ENCODE measurements at places on chromosomes 11 and 22.

- DNase-seq = no peak
These were observed 52.3 kb downstream of the ST14 start for GRCh38 chr11:130211781-130212401.

GRCh38 chr22:41377846-41378245 lies 3.9 kb upstream of the TEF start:
- no peak for DNase-seq

- no peak for DNase-seq
These were observed 79.7 kb upstream of the LINC01488 start for GRCh38 chr11:69401715-69402114.

DNA sequence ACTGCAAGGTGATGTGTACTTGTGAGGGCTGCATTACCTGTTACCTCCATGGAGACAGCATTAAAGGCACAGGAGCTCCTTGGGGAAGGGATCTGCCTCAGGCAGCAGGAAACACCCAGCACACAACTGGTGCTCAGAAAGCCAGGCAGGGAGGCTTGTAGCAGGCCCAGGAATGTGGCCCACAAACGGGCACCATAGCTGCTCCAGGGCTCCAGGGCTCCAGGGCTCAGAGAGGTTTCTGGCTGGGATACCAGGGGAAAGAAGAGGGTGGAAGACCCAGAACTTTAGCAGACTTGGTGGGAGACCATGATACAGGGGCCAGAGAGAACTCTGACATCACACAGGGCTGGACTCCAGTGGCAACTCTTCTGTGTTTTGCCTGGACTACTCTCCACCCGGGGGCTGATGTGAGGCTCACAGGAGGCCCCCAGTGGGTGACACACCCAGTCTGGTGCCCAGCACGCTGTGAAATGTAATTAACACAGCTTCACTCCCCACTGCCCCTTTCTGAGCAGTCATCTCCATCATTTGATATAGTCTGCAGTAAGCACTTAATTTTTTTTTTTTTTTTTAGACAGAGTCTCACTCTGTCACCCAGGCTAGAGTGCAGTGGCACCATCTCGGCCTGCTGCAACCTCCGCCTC lies 14.7 kb upstream of the SULT4A1 start:
- no peak for DNase-seq

DNA sequence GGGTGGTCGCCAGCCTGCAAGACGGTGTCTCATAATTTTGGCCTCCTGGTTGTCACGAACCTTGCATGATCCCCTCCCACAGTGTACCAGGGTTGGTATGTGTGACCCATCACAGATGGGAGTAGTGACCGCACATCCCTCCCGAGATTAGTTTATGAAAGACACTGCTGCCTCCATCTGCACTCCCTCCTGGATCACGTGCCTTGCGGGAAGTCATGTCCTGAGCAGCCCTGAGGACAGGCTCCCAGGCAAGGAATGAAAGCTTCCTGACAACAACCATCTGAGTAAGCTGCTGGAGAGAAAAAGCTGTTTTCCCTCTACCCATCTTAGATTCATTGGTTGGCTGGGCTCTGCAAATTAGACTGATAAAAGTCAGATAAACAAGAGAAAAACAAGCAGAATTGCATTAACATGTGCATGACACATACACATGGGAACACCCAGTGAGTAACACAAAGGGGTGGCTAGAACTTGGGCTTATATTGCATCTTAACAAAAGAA lies 14.4 kb upstream of the PAMR1 start:
- no peak for DNase-seq

- no peak for DNase-seq
These were observed 99.3 kb upstream of the SESN3 start for GRCh38 chr11:95330302-95330701.

DNA sequence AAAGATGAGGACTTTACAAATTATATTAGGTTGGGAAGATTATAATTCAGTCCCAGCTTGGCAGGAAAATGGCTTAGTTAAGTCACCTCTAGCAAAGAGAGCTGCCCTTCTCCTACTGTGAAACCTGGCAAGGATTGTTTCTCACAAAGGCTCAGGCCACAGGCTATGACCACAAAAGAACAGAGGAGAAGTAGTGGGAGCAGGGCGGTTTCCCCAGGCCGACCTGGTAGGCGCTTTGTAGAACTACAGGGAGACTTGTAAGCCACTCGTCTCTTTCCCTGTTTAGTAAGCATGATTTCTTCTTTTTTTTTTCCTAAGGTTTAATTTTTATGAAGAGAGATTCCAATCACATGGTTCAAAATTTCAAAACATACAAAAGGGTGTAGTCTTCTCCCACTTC lies 4.6 kb downstream of the SNAP29 start:
- DNase-seq = no peak
